IgD-negative memory B cell (primary cell): ENCODE measurements at places on chromosomes 3 and 15. TPM values are rescaled to one million over a fixed set of nuclear protein-coding genes. Genes with fewer than 3 reads are reported as not detected.

The TARS3 gene
- 13.3 TPM for polyA plus RNA-seq

The ALG1L2 gene
- 1.1 TPM for polyA plus RNA-seq

The ANKDD1A gene
- polyA plus RNA-seq = 3.4 TPM

The DUOXA2 gene
- not detected for polyA plus RNA-seq

The C15orf40 gene
- polyA plus RNA-seq = 54.5 TPM

The GCNT3 gene
- polyA plus RNA-seq = not detected

The MAGEL2 gene
- not detected for polyA plus RNA-seq

The IQCH gene
- 0.13 TPM for polyA plus RNA-seq

The SLC9C1 gene
- polyA plus RNA-seq = not detected

The SOX2 gene
- not detected for polyA plus RNA-seq

The TICRR gene
- polyA plus RNA-seq = not detected

The GOLGA8B gene
- 7.6 TPM for polyA plus RNA-seq

The MINDY4B gene
- polyA plus RNA-seq = not detected

The TUSC7 gene
- not detected for polyA plus RNA-seq

The SECISBP2L gene
- 31.5 TPM for polyA plus RNA-seq

The STAC gene
- not detected for polyA plus RNA-seq

The COL8A1 gene
- not detected for polyA plus RNA-seq

The MON1A gene
- polyA plus RNA-seq = 12.1 TPM

The PLCL2 gene
- polyA plus RNA-seq = 43.4 TPM

The EFL1 gene
- 17.4 TPM for polyA plus RNA-seq
